ENCODE measurements at places on chromosomes 13 and 19. TPM values are rescaled to one million over a fixed set of nuclear protein-coding genes. Genes with fewer than 3 reads are reported as not detected.

GRCh38 chr13:111011899-111012298 lies 97.0 kb upstream of the ANKRD10 start:
- no peak overlapping the region for H3K4me3 ChIP-seq
- peaks cover 11% of the 10 kb centered on the region for H3K27me3 ChIP-seq
- DNase-seq: no peak
- H3K36me3 ChIP-seq: no peaks in the 10 kb centered on the region
- no peaks in the 10 kb centered on the region for H3K4me1 ChIP-seq

GRCh38 chr13:25827831-25828465 lies 223.9 kb downstream of the SHISA2 start:
- H3K4me3 ChIP-seq: no peak overlapping the region
- no peaks in the 10 kb centered on the region for H3K36me3 ChIP-seq
- no peak for DNase-seq
- H3K4me1 ChIP-seq: no peaks in the 10 kb centered on the region
- no peak overlapping the region for H3K27ac ChIP-seq
- H3K27me3 ChIP-seq: no peaks in the 10 kb centered on the region

- H3K36me3 ChIP-seq: no peaks in the 10 kb centered on the region
- no peak for DNase-seq
- H3K27ac ChIP-seq: no peak within 1 kb of the TSS
- no peak within 1 kb of the TSS for H3K4me3 ChIP-seq
These were observed at the start of gene GRIK5 for GRCh38 chr19:42069619-42070351. Gene GRIK5, minus strand, starts transcription at chr19:42070206. Its CDS starts 4,436 bp downstream, at chr19:42065770.

DNA sequence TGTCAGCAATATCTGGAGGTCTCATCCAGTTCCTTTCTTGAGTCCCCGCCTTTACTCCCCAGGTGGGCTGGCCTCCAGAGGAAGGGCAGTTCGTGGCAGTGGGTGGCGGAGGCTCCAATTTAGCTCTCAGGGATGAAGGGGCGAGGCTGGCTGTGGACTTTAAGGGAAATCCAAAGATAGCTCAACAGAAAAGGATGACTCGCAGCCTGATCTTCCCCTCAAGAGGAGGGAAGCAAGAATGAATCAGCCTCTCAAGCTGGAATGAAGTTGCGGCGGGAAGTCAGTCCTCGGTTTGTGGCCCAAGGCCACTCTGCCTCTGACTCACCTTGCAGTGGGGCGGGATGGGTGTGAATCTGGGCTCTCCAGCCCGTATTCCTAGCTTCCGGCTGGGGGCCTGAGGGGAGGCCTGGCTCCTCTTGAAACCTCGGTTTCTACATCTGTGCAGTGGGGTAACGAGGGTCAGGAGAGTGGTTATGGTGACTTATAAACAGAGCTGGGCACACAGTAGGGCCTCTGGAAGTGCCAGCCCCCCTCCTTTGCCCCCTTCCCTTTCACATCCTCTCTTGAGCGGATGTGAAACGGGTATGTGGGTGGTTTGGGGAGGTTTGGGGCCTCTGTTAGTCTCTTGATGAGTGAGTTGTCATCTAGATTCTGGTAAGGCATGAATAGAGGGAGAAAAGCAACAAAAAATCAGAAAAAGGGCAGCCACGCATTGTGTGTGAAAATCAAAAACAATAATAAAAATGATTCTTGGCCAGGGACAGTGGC lies 10.5 kb upstream of the SMG9 start:
- H3K4me1 ChIP-seq: peaks cover 71% of the 10 kb centered on the region
- H3K27ac ChIP-seq: peak overlapping the region; percentile 97
- peaks cover 64% of the 10 kb centered on the region for H3K36me3 ChIP-seq
- peak; percentile 92 for DNase-seq
- no peaks in the 10 kb centered on the region for H3K27me3 ChIP-seq

Gene ARL11
- total RNA-seq: 0.85 TPM

- H3K27me3 ChIP-seq: no peaks in the 10 kb centered on the region
- peaks cover 36% of the 10 kb centered on the region for H3K4me1 ChIP-seq
- H3K4me3 ChIP-seq: peak overlapping the region; percentile 89
- no peak for DNase-seq
These were observed 2.2 kb downstream of the SBNO2 start for GRCh38 chr19:1171755-1172352.

DNA sequence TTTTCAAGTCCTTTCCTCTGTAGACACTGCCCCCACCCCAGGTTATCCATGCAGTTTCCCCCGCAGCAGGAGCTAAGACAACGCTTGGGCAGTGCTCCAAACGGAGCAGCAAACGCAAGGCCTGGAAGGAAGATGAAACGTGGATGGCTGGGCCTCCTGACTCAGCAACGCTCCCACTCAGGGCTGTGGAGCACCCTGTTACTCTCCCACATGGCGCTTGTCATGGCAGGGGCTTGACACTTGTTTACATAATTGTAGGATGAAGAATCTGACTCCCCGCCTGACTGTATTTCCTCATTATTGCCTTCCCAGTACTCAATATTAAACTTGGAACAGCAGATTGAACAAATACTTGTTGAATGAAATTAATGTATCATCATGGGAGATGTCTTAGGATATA lies 799 bp upstream of the C1QTNF9B start:
- H3K27ac ChIP-seq: no peak overlapping the region
- peaks cover 15% of the 10 kb centered on the region for H3K27me3 ChIP-seq
- H3K36me3 ChIP-seq: no peaks in the 10 kb centered on the region
- no peak for DNase-seq
- H3K4me1 ChIP-seq: peaks cover 3% of the 10 kb centered on the region

DNA sequence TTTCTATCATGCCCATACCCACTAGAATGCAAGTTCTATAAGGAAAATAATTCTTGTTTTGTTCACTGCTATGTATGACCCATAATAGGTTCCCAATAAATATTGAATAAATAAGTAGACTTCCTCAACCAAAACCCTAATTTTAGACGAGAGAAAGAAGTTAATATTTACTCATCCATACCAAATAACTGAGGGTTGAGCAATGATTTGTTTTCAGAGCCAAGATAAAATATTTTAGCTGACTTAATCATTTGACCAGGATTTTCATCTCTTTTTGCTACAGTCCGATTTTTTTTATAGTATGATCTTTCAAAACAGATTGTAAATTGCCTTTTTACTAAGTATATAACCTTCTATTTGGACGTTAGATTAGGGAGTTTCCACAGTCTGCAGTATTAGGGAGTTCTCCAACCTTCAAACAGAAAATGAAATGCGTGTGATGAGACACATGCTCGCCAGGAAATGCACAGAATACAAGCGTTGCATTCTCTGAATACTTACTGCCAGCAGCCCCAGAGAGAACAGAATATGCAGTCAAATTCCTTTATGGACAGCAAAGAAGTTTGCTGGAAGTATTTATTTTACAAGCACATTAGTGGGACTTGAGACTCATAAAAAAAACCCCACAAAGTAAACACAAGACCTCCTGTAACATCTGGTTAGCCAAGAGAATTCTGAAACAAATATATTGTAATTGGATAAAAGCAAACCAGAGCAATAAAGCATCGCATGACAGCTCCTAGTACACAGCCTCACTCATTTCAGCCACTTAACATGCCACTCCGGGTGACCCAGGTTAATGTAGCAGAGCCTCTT lies 230.0 kb downstream of the MYO16 start:
- peaks cover 7% of the 10 kb centered on the region for H3K27me3 ChIP-seq
- no peaks in the 10 kb centered on the region for H3K36me3 ChIP-seq
- H3K27ac ChIP-seq: no peak overlapping the region
- no peak for DNase-seq

DNA sequence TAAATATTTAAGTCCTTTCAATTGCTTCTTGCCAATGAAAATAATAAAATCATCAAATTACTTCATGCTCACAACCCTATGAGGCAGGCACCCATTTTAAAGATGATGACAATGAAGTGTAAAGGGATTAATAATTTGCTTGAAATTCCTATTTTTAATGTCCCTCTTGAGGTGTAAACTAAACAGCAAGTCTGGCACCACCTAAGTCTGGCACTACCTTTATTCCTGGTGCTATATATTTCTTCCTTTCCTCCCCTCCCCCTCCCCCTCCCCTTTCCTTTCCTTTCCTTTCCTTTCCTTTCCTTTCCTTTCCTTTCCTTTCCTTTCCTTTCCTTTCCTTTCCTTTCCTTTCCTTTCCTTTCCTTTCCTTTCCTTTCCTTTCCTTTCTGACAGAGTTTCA lies 42.2 kb downstream of the FLT1 start:
- H3K27me3 ChIP-seq: peaks cover 6% of the 10 kb centered on the region
- H3K27ac ChIP-seq: no peak overlapping the region
- no peak for DNase-seq
- no peaks in the 10 kb centered on the region for H3K4me1 ChIP-seq
- peaks cover 19% of the 10 kb centered on the region for H3K36me3 ChIP-seq

Gene SOX21
- not detected for total RNA-seq

Gene PSMC4
- total RNA-seq: 140 TPM

- H3K27me3 ChIP-seq: peaks cover 56% of the 10 kb centered on the region
- H3K4me3 ChIP-seq: peak overlapping the region; percentile 69
- peak overlapping the region; percentile 31 for H3K27ac ChIP-seq
- H3K36me3 ChIP-seq: peaks cover 2% of the 10 kb centered on the region
- DNase-seq: peak; percentile 95
These were observed 5.5 kb downstream of the EPS8L1 start for GRCh38 chr19:55080968-55081769.

Gene NKPD1
- 0.09 TPM for total RNA-seq

DNA sequence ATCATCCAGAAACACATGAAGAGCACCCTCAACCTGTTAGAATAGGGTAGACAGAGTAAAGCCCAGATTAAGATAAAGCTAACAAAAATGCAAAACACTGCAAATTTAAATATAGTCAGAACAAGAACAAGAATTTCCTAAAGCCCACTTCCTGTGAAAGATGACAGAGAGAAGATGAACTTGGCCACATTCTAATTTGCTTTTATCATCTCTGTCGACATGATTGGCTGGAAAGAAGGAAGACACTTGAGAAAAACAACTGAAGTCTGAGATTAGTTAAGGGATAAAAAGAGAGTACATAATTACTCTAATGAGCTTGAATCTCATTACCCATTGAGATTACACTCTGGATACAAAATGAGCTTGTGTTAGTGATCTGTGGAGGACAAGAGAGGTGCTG lies 537.6 kb downstream of the KLF5 start:
- H3K4me3 ChIP-seq: no peak overlapping the region
- no peak for DNase-seq
- no peak overlapping the region for H3K27ac ChIP-seq
- H3K36me3 ChIP-seq: no peaks in the 10 kb centered on the region
- H3K4me1 ChIP-seq: peaks cover 9% of the 10 kb centered on the region
- no peaks in the 10 kb centered on the region for H3K27me3 ChIP-seq

Gene TRPC4
- not detected for total RNA-seq

DNA sequence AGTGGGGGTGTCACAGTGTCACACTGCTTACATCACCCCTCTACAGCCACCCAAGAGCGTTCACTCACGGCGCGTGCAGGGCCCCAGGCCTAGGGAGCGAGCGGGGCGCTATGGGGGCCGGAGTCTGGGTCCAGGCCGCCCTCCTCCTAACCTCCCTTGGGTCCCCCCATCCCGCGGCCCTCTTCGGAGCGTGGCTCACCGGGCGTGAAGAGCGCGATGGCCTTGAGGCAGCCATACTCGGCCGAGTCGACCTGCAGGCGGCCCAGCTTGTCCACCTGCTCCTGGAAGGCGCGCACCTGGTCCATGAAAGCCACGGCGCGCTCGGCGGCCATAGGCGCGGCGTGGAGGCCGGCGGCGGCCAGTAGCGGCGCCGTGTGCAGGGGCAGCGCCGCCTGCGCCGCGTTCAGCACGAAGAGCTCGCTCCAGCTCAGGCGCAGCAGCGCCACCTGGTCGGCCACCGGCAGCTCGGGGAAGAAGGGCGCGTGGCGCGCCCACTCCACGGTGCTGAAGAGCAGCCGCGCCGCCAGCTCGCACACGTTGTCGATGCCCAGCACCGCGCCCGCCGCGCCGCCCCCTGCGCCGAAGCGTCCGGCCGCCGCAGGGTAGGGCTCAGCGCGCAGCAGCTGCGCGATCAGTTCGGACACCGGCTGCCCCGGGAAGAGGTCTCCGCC lies 9.4 kb downstream of the OCEL1 start:
- DNase-seq: peak; percentile 87
- peak overlapping the region; percentile 79 for H3K4me3 ChIP-seq
- no peaks in the 10 kb centered on the region for H3K27me3 ChIP-seq
- H3K36me3 ChIP-seq: peaks cover 6% of the 10 kb centered on the region

DNA sequence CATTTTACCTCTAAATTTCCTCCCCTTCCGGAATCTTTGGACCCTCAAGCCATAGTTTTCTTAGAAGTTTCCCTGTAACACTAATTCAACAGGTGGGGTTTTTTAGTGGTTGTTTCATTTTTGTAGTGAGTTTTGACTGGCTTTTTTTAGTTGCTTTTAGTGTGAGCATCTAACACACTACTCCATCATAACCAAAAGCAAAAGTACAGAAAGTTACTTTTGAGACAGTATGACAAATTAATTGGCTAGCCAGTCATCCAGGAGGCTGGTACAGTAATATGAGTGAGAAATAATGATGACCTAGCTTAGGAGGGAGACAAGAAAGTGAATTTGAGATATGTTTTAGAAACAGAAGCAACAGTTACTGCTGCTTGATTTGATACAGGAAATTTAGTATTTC lies 71.5 kb downstream of the DNAJC15 start:
- peak overlapping the region; percentile 64 for H3K27ac ChIP-seq
- H3K27me3 ChIP-seq: no peaks in the 10 kb centered on the region
- H3K4me3 ChIP-seq: no peak overlapping the region

DNA sequence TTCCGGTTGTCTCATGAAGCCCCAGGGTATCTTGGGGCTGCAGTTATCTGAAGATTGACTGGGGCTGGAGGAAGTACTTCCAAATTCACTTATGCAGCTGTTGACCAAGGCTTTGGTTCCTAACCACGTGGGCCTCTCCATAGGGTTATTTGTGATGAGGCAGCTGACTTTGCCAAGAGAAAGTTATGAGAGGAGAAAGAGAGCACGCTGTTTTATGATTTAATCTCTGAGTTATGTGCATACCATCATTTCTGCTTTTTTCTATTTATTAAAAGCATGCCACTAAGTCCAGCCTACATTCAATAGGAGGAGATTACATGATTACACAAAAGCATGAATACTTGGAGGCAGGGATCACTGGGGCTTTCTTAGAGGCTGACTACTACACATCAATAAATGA lies 215.5 kb downstream of the NHLRC3 start:
- DNase-seq: no peak
- no peak overlapping the region for H3K4me3 ChIP-seq
- H3K4me1 ChIP-seq: no peaks in the 10 kb centered on the region

- H3K4me3 ChIP-seq: no peak overlapping the region
- no peaks in the 10 kb centered on the region for H3K27me3 ChIP-seq
- DNase-seq: no peak
- peaks cover 15% of the 10 kb centered on the region for H3K4me1 ChIP-seq
- H3K27ac ChIP-seq: no peak overlapping the region
- H3K36me3 ChIP-seq: peaks cover 12% of the 10 kb centered on the region
These were observed 101.2 kb downstream of the ATP11A start for GRCh38 chr13:112790735-112791641.

Gene GRIK5
- 1.7 TPM for total RNA-seq

Data from activated CD4-positive, alpha-beta T cell treated with anti-CD3 and anti-CD28 coated beads for 36 hours (primary cell).